ENCODE measurements at places on chromosomes 6 and 20.

- no peak for DNase-seq
Observed at GRCh38 chr6:55955684-55956083, 80.3 kb upstream of the BMP5 start.

DNA sequence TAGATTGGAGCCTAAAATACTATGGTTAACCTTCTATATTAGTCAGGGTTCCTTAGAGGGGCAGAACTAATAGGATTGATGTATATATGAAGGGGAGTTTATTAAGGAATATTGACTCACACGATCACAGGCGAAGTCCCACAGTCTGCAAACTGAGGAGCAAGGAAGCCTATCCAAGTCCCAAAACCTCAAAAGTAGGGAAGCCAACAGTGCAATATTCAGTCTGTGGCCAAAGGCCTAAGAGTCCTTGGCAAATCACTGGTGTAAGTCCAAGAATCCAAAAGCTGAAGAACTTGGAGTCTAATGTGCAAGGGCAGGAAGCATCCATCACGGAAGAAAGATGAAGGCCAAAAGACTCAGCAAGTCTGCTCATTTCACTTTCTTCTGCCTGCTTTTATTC is 133.5 kb upstream of the ADGRF1 start:
- DNase-seq = no peak

DNA sequence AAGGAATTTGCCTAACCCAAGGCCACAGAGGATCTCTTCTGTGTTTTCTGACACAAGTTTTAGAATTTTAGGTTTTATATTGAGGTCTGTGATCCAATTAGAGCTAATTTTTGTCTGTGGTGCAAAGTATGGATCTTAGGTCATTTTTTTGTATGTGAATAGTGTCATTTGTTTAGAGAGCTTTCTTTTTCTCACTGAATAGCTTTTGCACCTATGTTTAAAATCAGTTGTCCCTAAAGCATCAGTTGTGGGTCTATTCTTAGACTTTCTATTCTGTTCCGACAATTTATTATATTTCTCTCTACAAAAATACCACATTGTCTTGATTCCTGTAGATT is 341 bp upstream of the MCM9 start:
- DNase-seq = no peak

- DNase-seq = no peak
Observed at GRCh38 chr20:59580146-59580946, 24.0 kb upstream of the PHACTR3 start.

DNA sequence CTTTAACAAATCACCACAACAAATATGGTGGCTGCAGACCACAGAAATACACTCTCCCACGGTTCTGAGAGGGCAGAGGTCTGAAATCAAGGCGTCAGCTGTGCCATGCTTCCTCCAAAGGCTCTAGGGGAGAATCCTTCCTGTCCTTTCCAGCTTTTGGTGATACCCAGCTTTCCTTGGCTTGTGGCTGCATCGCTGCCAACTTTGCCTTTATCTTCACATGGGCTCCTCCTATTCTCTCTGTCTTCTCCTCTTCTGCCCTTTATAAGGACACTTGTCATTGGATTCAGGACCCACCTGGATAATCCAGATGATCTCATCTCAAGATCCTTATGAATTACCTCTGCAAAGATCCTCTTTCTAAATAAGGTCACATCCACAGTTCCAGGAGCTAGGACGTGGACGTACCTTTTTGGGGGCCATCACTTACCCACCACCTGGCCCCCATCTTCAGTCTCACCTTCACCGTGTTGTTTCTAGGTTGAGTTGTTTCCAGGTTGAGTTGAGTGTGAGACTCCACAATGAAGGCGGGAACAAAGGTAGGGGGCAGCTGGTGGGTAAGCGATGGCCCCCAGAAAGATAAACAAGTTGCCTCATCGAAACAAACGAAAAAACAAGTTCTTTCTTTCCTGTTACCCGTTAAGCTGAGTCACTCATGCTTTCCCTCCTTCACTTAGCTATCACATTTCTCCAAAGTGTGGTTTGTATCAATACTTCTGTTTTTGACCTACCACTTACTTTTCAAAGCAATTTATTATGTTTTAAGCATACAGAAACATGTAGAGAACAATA is 68.9 kb upstream of the SLC22A16 start:
- DNase-seq = no peak

DNA sequence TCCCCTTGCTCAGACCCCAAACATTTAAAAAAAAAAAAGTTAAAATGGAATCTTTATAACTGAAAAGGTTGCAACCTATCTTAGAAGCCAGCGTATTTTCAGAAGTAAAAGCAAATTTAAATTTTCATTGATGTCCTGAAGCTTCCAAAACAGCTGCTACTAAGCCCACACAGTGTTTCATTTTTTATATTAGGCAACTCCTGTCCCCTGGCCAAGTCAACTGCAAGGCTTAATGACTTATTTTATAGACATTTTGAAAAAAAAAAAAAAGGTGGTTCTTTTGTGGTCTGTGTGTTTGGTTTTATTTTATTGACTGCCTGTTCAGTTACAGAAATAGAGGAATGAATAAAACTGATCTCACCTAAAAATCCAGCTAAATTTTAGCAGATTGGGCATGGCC is 13.0 kb downstream of the CFAP61 start:
- no peak for DNase-seq

GRCh38 chr6:99110029-99110428 is 162.3 kb upstream of the FBXL4 start:
- DNase-seq = no peak

GRCh38 chr20:62168890-62169435 is 13.9 kb upstream of the MTG2 start:
- no peak for DNase-seq
